ENCODE measurements at places on chromosomes 3 and 15.

- no peak for DNase-seq
Observed at GRCh38 chr15:41801850-41802455, 25.9 kb upstream of the JMJD7 start.

GRCh38 chr3:139016430-139017048 lies 4.2 kb downstream of the PRR23B start:
- no peak for DNase-seq

DNA sequence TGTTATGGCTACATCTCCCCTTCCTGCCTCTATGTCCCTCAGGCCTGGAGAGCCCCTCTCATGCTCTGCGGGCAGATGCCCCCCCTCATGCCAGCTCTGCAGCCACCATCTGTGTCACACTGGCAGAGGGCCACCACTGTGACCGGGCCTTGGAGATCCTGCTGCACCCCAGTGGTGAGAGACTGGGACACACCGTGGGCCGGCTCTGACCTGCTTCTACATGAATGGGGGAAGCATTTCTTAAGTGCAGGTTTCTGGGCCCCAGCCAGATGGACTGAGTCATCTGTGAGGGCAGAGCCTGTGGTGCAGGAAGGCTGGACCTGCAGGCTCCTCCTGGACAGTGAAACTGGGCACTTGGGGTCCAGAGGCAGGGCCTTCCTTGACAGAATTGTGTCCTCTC lies 4.8 kb downstream of the VWA5B2 start:
- DNase-seq: no peak

GRCh38 chr3:19346759-19347158 lies 198.4 kb downstream of the KCNH8 start:
- DNase-seq: no peak

DNA sequence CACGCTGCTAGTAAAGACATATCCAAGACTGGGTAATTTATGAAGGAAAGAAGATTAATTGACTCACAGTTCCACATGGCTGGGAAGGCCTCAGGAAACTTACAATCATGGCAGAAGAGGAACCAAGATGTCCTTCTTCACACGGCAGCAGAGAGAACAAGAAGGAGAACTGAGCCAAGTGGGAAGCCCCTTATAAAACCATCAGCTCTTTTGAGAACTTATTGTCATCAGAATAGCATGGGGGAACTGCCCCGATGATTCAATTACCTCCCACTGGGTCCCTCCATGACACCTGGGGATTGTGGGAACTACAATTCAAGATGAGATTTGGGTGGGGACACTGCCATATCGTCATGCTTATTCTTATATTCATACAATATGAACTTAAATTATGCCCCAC lies 49.0 kb downstream of the DUT start:
- DNase-seq: no peak

DNA sequence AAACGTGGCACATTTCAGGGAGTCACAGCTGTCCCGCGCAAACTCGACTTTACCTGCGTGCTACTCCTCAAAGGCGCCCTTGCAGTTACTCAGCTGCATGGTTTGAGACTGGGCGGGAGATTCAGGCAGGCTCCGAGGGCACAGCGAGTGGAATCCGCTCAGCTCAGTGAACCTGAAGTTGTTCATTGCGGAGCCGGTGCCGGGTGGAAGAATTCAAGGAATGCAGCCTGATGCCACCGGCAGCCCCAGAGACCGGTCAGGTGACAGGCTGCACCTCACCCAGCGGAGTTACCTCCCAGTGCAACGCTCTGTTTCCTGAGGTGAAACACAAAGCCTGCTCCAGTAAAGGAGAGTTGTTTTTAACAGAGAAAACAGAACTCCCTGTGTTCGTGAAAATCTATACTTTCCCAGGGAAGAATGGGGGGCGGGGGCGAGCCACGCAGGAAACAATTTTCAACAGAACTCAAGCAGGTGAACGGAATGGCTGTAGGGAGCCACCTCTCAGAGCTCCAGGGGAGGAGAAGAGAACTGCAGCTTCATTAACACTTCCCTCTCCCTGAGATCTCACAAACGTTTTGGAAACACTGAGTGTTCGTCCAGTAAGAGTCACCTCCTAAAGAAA lies 3.8 kb downstream of the VEPH1 start:
- DNase-seq: no peak

- DNase-seq: no peak
Observed at GRCh38 chr3:146322216-146322817, 71.4 kb upstream of the PLSCR4 start.

GRCh38 chr3:126998728-126999127 lies 15.8 kb downstream of the PLXNA1 start:
- no peak for DNase-seq

- peak; percentile 42 for DNase-seq
Observed at GRCh38 chr3:179260949-179261765, 10.2 kb upstream of the KCNMB3 start.

- DNase-seq: no peak
Observed at GRCh38 chr15:96858694-96859093, 528.2 kb downstream of the NR2F2 start.

GRCh38 chr15:33565094-33565493 lies 254.3 kb downstream of the RYR3 start:
- DNase-seq: no peak

DNA sequence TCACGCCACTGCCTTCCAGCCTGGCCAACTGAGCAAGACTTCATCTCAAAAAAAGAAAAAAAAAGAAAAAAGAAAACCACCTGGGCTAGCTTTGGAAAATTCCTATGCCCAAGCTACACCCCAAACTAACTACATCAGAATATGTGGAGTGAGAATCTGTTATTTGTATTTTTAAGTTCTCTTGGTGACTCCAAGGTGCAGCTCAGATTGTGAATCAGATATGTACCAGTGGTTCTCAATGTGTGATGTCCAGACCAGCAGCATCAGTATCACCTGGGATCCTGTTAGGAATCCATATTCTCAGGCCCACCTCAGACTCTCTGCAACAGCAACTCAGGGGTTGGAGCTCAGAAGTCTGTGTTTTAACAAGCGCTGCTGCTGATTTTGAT lies 376.8 kb downstream of the EDEM1 start:
- DNase-seq: no peak

DNA sequence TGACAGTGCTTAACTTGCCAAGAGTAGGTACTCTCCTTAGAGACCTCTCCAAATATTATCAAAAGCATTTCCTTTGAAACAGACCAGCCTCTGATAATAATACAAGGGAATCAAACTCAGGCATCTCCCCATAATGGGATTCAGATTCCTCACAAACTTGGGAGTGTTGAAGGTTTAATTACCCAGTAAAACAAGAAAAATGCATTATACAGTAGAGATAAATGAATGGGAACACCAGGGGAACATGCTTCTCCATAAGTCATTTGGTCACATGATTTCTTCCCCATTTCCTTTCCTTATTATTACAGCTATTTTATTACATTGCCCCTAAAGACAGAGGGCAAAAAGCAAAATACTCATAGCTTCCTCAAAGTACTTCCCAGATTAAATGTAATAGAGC lies 325.0 kb upstream of the CDIN1 start:
- no peak for DNase-seq

GRCh38 chr15:58459560-58459959 lies 27.8 kb downstream of the LIPC start:
- no peak for DNase-seq

- no peak for DNase-seq
Observed at GRCh38 chr3:182818296-182818978, 25.1 kb downstream of the ATP11B start.

DNA sequence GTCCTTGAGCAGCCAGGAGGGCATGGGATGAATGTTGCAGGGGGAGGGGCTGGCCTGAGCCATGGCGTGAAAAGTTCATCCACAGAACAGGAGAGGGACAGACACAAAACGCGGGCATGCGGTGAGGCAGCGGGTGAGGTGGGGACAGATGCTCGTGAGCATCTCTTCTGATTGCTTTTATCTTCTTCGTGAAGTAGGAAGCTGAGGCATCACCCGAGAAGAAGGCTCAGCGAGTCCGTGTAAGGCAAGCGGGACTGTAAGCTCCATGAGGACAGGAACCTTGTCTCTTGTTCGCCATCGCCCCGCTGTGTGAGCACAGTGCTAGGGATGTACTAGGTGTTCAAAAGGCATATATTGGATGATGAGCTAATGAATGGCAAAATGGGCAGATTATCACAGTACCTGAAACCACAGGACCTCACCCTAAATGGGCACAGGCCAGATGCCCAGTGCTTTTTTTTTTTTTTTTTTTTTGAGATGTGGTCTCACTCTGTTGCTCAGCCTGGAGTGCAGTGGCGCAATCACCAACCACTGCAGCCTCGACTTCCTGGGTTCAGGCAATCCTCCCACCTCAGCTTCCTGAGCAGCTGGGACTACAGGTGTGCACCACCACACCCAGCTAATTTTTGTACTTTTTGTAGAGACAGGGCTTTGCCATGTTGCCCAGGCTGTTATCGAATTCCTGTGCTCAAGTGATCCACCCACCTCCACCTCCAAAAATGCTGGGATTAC lies 46.8 kb downstream of the CPN2 start:
- no peak for DNase-seq

DNA sequence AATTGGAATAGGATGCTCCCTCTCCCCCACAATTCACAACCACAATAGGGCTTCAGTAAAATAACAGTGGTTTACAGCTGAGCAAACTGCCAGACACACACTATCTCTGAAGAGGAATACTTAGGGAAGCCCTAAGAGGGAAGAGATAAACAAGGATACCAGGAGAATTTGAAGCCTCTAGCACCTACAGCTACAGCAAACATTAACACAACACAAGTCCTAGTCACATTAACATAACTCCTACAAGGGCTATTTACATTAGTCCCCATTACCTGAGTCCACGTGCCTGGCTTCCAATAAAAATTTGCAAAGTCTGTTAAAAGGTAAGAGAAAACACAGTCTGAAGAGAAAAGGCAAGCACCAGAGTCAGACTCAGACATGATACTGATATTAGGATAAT lies 346.9 kb upstream of the CDIN1 start:
- DNase-seq: no peak

- no peak for DNase-seq
Observed at GRCh38 chr3:181728470-181729340, 17.0 kb downstream of the SOX2 start.

GRCh38 chr15:81475926-81476325 lies 101.9 kb upstream of the TMC3 start:
- DNase-seq: no peak

DNA sequence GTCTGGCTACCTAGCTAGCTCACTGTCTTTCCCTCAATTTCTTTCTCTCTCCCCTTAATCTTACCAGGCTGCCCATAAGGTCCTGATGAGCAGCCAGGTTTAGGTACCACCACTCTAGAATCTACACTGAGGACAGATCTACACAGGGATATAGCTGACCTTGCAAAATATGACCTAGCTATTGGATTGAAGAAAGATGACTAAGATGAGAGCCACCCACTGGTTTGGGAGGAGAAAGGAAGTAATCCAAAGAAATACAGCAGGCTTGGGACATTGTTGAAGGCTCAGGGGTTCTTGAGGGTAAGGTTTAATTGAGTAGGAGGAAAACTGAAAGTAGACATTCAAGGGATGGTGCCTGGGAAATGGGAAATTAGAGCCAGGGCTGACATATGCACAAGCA lies 142.0 kb upstream of the TMC3 start:
- DNase-seq: no peak

DNA sequence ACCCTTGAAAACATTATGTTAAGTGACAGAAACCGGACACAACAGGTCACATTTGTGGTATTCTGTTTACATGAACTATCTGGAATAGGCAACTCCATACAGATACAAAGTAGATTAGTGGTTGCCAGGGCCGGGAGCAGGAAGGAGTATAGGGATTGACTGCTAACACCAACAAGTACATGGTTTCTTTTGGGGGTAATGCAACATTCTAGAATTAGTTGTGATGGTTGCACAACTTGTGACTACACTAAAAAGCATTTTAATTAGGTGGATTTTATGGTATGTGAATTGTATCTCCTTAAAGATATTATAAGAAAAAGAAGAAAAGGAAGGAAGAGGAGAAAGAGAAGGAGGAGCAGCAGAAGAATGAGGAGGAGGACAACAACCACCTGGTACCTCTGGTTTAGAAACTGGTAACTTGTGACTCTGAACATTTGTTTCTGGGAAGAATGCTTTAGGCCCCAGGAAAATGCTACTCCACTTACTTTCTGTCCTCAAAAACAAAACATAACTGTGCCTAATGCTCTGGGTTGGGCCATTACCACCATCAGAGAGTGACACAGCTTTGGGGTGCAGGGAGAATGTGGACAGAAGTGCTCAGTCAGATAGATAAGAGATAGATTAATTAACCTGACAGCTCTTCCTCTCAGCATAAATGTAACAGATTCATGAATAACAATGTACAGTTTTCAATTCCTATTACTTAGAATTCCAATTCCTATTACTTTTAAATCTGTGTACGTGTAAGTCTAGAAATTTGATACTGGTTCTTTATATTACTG lies 20.3 kb downstream of the SETMAR start:
- DNase-seq: no peak

DNA sequence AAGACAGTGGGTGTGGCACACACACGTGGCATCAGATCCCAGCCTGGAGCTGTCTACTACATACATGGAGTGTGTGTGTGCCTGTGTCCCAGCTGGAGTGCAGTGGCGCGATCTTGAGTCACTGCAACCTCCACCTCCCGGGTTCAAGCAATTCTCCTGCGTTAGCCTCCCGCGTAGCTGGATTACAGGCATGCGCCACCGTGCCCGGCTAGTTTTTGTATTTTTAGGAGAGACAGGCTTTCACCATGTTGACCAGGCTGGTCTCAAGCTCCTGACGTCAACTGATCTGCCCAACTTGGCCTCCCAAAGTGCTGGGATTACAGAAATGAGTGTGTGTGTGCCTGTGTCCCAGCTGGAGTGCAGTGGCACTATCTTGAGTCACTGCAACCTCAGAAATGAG lies 108.8 kb downstream of the IL12A start:
- DNase-seq: no peak

- no peak for DNase-seq
Observed at GRCh38 chr3:125115640-125116039, 59.8 kb upstream of the HEG1 start.

GRCh38 chr15:63357061-63357460 lies 24.6 kb downstream of the CA12 start:
- DNase-seq: no peak

GRCh38 chr15:89858661-89859458 lies 34.9 kb downstream of the AP3S2 start:
- no peak for DNase-seq

DNA sequence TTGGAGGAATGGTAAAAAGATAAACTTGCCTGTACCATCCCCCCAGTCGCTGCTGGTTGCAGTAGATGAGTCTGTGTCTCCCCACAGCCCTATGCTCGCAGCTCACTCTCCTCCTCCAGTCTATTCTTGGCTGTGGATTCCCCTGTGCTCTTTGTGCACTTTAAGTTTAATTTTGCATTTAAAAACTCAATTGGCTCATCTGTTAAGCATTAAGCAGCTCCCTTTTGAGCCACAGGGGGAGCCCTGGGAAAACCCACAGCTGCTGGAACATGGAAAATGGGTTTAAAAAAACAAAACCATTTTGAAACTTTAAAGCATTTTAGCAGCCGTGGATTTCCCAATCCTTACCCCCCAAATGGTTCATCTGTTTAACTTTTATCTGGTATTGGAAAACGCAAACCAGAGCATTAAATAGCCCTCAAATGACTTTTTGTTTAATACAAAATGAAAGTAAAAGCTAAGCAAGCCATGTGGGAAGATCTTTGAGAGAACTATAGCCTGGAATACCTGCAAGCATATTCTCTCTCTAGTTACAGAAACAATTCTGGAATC lies 536.9 kb downstream of the ZIC1 start:
- no peak for DNase-seq
